Stimulated activated CD4-positive, alpha-beta T cell treated with anti-CD3 and anti-CD28 coated beads, Interleukin-15, amount 100 ng/mL, for 1 hour (primary cell): ENCODE measurements at places on chromosomes 16 and 17.

DNA sequence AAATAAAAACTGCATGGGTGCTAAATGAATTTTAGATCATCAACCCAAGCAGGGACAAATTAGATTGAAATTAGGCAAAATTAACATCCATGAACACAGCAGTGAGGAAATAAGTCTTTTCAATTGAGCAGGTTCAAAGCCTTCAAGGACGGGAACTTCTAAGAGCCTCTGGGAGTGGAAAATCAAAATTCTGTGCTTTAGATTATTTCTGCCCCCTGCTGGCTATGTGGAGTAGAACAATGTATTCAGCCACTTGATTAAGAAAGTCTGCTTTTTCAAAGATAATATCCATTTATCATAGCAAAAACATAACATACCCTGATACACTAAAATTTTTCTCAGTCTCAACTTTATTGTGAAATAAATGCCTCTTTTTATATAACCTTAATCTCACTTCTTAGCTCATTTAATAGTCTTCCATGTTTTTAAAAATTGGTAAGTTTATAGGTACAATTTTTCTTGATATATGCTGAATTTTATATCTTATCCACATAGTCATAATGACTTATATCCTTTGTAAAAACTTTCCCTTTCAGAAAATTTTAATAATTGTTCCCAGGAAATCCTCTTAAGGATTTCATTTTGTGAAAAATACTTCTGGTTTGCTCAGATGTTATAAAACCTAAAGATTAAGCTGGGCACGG is 28.1 kb upstream of the NOL11 start:
- peak; percentile 5 for DNase-seq

DNA sequence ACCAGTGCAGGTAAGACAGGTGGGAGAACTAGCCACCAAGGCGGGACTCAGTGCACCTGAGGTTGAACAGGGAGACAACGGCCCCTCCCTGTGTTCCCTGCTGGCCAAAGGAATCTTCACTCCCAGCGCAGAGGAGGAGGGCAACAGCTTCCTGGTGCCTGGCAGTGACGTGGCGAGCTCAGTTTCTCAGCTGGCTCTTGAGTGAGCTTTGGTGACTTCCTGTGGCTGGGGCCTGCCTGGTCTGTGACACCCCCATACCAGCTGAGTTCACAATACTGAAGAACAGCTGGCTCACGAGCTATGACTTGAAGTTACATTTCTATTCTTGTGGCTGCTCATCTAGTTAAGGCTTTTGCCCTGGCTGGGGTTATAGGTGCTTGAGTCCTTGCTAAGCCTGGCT is 26.1 kb downstream of the WNT9B start:
- no peak for DNase-seq

DNA sequence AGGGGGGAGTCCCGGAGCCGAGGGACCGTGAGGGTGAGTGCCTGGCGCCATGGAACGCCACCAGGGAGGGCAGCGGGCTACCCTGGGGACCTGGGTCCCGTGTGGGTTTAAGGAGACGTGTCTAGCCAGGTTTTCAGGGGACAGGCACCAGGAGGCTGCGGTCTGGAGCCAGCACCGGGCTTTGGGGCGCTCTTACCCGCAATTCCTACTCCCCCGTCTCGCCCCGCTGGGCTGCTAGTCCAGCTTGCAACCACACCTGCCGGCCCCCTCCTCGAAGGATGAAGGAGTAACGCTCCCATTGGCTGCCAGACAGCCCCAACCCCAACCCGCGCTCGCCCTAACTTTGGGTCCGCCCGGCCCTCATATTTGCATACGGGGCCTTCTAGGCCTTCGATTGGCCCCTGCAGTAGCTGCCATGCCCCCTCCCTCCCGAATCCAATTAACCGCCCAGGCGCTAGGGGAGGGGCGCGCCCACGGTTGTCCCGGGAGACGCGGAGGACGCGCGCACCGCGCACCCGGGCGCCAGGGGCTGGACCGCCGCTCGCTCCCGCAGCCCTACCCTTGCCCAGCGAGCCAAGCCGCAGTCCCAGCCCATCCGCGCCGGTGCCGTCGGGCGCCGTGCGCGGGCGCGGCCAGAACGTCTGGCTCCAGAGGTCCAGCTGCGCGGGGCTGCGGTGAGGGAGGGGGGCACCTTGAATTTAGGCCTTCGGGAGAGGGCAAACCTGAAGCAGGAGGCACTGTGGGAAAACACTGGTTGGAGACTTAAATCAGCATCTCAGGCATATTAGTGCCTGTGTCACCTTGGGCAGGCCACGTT is at the start of gene TTLL6:
Gene TTLL6, minus strand, starts transcription at position 456 of the 817 bp plus-strand sequence. Its CDS starts 157 bp downstream, at position 299.
- peak; percentile 58 for DNase-seq

DNA sequence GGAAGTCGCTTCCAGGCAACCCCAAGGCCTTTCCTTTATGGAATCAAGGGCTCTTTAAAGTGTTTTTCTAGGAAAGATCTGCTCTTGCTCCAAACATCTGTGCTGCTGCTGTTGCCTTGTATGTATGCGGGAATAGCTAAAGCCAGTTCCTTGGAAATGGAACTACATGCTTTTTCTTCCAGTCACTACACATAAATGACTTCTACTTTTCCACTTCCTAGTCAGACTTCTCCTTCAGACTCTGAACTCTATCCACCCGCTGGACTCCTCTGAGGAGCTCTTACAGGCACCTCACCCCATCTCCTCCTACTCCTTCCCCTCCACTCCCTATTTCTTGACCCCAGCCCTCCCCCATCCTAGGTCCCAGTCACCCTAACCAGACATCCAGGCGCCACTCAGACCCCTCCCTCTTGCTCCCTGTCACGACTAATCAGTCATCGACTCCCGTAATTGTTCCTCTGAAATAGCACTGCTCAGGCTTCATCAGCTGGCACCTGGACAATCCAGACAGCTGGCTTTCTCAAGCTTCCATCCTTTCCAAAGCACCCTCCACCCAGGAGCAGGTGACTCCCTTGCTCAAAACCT is 15.0 kb upstream of the PEMT start:
- DNase-seq, result no peak

DNA sequence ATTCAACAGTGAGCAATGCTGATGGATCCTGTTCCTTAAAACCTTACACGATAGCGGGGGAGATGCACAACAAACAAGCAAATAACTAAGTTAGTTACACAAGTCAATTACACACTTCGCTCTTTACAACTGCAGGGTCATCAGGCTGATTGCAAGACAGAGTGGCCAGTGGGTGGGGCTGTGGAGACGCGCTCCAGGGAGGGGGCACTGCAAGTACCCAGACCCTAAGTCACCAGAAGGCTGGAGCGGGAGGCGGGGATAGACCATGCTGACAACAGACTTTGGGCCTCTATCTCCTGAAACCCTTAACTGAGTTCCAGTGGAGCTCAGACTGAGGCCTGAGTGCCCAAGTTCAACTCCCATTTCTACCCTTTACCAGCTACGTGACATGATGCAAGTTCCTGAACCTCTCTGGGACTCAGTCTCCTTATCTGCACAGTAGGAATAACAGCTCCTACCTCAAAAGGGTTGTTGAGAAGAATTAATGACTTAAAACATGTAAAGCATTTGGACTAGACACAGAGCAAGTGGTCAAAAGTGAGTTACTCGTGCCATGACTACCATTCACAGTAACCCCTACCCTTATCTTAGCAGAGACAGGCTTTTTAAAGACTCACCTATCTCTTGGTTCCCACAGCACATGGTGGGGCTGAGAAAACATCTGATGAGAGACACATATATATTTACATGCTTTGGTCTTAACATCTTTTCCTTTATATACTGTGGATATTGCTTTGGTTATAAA is 10.4 kb downstream of the CPPED1 start:
- no peak for DNase-seq

DNA sequence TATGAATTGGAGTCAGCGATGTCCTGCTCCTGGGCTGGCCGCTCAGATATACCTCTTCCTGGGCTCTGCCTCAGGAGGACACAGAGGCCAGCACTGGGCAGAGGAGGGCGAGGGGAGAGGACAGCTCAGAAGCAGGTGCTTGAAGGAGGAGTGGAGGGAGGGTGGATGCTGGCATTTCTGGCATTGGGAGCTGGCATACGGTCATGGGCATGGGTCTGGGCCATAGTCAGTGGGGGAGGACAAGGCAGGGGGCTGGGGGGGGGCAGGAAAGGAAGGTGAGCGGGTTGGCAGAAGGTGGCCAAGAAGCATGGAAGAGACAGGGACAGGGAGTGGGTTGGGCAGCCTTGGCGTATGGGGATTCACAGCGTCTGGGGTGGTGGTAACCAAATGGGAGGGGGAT is 16.7 kb upstream of the RAP1GAP2 start:
- DNase-seq, result no peak

DNA sequence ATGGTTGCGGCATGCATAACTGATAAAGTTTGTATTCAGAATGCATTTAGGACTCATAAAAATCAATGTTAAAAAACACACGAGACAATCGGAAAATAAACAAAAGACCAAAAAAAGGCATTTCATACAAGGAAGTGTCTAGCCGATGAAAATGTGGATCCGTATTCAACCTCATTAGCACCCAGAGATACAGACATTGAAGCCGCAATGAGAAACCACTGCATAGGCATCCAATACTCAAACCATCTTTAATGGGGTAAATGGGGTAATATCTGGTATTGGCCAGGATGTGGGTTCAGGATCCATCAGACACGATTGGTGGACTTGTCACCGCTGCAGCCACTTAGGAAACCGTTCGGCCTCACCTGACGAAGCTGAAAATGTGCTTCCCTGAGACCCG is 47.4 kb upstream of the ENPP7 start:
- no peak for DNase-seq

DNA sequence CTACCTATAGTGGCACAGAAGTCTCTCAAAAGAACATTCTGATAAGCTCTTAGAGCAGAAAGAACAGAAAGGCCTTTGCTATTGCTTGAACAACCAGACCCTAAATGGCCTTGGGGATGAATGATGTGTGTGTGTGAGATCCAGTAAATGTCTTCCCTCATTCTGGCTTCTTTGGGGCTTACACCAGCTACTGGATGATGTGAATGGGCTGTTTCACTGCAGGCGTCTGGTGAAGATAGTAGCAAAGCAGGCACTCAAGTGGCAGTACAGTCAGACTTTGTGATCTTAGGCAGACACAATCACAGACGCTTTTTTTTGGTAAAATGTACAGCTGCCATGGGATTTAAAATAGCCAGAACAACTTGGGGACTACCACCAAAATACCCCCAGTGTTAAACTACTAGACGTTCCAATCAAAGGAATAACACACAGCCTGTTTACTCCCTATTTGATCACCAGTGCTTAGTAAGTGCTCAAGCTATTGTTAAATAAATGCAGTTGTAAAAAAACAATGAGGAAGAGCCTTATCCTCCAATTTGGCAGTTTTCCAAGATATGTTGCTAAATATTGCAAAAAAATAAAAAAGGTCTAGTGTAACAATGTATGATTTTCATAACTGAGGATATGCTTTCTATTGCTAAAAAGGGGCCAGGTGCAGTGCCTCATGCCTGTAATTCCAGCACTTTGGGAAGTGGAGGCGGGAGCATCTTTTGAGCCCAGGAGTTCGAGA is 17.9 kb downstream of the NDUFAB1 start:
- DNase-seq, result no peak
